HT1080 (cell line): ENCODE measurements at places on chromosomes 3 and 15.
A peak's percentile ranks its signal among the peaks of the same experiment; 100 is the strongest.

- DNase-seq, result no peak
These were observed 2.3 kb downstream of the RARB start for GRCh38 chr3:25430287-25430934.

DNA sequence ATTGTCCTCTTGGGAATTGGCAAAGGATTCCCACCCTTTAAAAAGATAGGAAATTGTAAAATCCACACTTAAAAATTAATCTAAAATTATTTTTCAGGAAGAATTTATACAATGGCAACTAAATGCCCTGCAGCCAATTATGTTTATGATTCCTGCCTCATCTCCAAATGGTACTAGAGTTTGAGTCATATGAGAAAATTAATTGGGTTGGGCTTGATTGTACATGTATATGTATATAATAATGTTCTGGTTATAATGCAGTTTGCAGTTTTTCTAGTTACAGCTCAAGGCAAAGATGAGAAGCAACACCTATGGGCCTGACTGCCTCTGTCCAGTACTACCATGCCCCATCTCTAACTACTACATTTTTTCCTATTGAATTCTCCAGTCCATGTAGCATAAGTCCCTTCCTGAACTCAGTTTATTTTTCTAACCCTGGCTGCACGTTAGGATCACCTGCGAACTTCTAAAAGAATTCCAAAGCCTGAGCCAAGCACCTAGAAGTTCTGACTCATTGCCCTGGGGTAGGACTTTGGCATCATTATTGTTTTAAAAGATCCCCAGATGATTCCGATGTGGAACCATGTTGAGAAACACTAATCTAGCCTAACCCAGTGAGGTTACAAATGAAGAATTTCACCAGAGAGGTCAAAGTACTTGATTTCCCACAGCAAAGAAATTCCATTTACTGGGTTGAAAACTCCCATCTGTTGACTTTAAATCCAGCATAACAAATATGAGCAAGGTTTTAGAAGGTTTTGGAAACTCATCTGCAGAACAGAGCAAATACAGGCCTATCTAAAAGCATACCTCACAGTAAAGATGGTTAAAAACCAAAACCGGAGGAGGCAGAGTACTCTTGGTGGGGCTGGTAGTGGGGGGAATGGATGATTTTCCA, 19.4 kb downstream of the TGFBR2 start:
- DNase-seq, result peak; percentile 47

DNA sequence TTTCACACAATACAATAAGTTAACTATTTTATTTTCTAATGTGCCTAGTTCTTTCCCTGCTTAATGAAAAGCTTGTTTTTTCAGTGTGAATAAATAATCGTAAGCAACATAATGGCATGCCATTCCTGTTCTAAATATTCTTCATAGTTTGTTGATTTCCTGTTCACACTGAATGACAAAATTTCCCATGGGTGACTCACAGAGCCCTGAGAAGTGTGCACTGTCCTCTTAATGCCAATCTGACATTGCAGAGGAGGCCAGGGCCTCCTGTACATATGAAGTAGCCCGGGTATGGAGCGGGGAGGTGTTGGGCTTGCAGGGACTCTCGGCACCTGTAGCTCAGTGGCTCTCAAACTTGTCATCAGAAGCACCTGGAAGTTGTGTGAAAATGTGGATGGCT, 24.3 kb downstream of the CCR3 start:
- DNase-seq, result peak; percentile 47

GRCh38 chr15:75573648-75574384, 5.3 kb downstream of the PTPN9 start:
- DNase-seq, result no peak

GRCh38 chr3:12351145-12351544, 62.3 kb downstream of the PPARG start:
- no peak for DNase-seq

DNA sequence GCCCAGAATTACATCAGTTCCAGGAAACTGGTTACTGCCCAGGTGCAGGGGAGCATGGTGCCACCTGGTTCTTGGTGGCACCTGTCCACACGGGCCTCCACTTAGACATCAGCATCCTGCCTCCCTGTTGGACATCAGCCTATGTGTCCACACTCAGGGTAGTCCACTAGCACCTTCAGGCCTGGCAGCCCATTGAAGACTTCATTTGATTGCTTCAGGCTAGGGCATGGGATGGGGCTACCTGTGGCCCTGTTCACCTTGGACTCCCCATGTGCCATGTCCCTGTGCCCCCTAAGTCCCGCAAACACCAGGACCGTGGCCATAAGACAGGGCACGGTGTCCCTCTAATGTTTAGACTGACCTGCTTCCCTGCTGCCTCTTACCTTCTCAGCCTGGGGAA, 30.9 kb downstream of the CYP8B1 start:
- no peak for DNase-seq
